ENCODE measurements at places on chromosomes 11 and 22.

DNA sequence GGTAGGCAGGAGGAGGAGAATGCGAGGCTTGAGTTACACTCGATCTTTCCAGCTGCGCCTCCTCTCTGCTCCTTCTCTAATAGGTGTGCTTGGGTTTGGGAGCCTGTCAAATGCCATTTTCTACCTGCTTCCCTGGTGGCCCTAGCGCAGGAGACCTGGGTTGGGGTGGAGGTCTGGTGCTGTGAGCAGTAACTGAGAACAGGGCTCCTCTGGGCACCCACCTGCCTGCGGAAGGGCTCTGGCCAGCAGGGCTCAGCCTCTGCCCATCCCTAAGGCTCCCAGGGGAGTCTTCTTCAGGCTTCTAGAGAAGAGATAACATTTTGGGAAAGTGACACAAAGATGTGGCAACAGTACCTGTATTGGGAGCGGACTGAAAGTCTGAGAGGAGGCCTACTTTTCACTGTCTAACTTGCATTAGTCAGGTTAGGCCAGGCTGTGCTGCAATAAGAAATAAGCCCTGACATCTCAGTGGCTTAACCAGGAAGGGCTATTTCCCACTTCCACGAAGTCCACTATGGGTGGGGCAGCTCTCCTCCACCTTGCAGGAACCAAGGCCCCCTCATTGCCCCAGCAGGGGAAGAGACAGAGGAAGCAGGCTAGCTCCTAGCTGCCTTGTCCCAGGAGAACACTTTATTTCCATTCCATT is 7.7 kb upstream of the LTO1 start:
- DNase-seq = no peak

- no peak for DNase-seq
Measured at GRCh38 chr11:60908803-60909202, 2.4 kb upstream of the PRPF19 start.

- DNase-seq = no peak
Measured at GRCh38 chr22:48755059-48755949, 1072.4 kb downstream of the BRD1 start.

DNA sequence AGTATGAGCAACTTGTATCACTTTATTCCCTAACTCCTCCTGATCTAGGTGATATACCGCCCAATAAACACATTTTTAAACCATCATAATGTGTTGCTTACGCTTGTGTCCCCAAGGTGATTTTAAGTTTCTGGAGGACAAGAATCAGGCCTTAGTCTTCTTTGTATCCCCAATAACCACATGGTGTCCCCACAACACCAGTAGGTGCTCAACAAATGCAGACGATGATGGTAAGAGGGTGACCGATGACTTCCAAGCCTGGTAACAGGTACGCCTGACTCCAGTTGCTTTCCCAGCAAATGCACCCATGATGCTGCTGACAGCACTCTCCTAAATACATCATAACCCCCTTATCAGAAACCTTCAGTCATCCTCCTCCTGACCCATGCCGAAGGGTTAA is 64.2 kb downstream of the EFCAB6 start:
- no peak for DNase-seq

GRCh38 chr22:16987822-16988221 is 20.2 kb downstream of the GAB4 start:
- DNase-seq = no peak

DNA sequence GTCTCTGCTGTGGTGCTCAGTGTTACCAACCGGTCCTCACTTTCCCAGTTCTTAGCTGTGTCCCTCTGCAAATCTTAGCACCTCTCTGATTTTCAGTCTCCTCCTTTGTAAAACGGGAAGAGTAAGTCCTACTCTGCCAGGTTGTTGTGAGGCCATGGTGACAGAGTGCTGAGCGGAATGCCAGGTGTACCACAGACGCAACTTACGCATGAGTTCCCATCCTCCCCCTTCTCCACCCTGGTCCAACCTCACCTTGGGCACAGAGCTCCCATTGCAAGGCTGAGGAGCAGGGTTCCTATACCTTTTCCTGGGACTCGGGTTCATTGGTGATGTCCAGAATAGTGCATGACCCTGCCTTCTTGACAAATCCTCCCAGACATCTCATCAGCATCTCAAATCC is 7.3 kb upstream of the DDB2 start:
- no peak for DNase-seq

DNA sequence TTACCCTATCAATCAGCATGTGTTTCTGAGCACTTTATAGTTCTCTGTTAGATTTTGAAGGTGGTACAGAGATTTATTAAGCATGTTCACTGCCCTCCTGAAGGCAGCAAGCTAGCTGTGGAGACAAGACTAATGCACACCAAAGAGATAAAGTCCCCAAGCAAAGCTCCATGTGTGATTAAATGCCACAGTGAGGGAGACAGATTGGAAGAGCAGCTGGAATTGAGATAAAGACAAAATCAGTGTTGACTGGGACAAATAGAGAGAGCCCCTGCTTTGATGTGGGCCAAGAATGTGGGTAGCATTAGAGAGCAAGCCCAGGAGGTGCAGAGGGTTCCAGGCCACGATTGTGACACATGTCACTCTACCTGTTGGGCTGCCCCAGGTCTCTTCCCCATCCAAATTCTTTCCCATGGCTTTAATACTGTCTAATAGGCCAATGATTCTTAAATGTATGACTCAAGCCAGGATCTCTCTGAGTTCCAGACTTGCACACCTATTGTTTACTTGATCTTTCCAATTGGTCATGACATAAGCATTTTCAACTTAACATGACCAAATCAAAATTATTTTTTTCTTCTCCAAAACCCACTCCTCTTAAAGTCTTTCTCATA is 60.1 kb upstream of the ZC3H12C start:
- no peak for DNase-seq

GRCh38 chr11:47512701-47513100 is 40.2 kb downstream of the CELF1 start:
- no peak for DNase-seq

GRCh38 chr22:35938226-35938625 is 90.4 kb downstream of the RBFOX2 start:
- DNase-seq = no peak

- no peak for DNase-seq
Measured at GRCh38 chr22:24337894-24338645, 67.4 kb downstream of the SPECC1L start.

GRCh38 chr11:115244758-115245157 is 259.5 kb downstream of the CADM1 start:
- no peak for DNase-seq

- DNase-seq = no peak
Measured at GRCh38 chr11:66331542-66332370, 4.5 kb downstream of the RIN1 start.

- DNase-seq = no peak
Measured at GRCh38 chr11:115642660-115643059, 138.4 kb upstream of the CADM1 start.

DNA sequence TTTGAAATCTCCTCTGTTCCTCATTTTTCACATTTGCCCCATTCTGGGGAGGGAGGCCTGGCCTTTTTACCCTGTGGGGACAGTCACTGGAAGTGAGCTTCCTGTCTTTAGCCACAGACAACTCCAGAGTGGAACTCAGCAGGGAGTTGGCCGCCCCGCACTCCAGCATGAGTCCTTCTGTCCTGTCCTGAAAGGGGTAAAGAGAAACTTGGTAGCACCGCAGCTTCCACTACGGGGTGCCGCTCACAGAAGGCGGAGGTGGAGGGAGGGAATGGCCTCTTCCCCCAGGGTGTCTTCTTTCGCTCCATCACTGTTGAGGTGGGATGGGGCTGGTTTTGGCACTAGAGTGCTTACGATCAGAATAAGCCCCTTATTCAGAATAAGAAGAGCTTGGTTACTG is 132.2 kb downstream of the ST3GAL4 start:
- DNase-seq = no peak

GRCh38 chr22:45977551-45978274 is 751 bp upstream of the WNT7B start:
- DNase-seq = no peak

DNA sequence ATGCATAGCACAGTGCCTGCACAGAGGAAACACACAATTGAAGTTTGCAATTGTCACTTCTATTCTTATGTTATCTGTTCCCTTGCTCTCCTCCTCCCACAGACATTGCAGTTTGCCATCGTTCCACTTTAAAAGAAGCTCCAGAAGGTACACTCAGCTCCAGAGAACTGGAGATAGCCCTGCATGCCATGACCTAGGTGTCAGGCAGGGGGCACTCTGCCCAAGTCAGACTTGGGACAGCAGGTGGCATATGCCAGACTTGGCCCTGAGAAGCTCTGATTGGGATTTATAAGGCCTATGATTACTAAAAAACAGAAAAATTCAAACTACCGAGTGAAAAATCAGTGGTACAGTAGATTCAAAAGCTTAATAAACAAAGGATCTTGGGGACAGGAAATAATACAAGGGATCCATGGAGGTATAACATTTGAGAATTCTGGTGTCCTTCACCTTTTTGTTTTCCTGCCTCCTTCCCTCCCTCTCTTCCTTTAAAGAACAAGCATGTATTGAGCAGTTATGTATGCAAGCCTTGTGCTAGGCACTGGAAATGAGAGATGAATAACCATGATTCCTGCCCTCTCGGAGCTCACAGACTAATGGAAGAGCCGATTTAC is 40.0 kb downstream of the TENM4 start:
- DNase-seq = no peak

GRCh38 chr11:67299471-67300191 is 3.7 kb upstream of the SSH3 start:
- DNase-seq = no peak

DNA sequence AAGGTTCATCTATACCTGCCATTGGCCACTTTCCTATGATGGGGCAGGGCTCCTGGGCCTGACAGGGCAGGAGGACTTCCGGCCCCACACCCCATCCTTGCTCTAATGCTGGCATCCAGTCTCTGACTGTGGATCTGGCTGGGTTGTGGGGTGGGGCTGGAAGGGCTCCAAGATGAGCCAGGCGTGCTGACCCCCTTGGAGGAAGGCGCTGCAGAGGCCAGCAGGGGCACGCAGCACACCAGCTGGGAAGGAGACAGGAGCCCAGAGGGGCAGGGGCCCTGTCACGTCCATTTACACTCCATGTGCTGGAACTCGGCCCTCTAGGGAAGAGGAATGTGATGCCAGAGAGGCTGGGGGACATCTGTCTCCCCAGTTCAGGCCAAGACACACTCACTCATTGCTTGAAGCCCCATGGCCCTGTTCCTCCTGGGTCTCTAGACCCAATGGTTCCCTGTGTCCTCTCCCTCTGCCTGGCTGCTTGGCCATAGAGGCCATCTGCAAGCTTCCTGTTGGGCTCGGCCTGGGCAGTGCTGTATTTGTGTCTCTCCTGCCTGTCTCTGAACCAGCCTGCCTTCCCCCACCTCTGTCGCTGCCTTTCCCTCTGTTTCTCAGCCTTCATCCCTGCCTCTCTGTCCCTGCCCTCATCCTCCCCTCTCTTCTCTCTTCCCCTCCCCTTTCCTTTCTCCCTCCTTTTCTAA is 67.5 kb upstream of the NECTIN1 start:
- no peak for DNase-seq

DNA sequence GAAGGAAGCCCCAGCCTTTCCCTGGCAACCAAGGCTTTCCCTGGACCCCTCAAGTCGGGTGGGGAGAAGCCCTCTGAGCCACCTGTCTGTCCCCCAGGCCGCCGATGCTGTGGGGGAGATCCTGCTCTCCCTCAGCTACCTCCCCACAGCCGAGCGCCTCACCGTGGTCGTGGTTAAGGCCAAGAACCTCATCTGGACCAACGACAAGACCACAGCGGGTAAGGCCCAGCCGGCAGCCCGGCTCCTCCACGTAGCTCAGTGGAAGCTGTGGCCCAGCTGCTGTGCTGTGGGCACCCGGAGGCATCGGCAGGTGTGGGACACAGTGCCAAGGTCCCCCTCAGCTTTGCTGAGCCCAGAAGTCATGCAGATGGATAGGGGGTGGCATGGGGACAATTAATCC is 12.2 kb upstream of the RHOD start:
- DNase-seq = no peak

DNA sequence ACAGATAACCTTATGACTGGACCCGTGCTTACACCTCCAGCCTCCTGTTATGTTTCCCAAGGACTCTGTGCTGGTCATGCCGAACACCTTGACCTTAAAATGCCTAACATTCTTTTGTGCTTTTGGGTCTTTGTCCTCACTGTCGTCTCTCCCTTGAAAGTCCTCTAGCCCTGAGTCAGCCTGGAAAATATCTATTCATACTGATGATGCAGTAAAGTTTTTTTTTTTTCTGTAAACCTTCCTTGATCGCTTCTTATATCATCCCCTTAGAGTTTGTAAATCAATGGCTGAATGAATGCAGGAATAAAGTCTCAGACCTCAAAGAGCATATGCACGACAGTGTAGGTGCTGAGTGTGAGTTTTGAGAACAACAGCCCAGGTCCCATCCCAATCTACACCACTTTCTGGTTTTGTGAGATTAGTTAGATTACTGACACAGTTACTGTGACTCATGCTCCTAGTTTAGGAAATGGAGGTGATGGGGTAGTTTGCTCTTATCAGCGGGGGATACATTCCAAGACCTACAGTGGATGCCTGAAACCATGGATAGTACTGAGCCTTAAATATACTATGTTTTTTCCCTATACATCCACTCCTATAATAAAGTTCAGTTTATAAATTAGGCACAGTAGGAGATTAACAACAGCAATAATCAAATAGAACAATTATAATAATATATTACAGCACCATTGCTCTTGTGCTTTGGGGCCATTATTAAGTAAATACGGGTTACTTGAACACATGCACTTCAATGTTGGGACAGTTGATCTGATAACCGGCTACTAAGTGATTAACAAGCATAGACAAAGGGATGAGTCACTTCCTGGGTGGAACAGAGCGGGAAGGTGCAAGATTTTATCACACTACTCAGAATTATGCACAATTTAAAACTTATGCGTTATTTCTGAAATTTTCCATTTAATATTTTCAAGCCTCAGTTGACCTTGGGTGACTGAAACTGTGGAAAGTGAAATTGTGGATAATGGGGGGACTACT is 8.6 kb downstream of the TCN1 start:
- no peak for DNase-seq

DNA sequence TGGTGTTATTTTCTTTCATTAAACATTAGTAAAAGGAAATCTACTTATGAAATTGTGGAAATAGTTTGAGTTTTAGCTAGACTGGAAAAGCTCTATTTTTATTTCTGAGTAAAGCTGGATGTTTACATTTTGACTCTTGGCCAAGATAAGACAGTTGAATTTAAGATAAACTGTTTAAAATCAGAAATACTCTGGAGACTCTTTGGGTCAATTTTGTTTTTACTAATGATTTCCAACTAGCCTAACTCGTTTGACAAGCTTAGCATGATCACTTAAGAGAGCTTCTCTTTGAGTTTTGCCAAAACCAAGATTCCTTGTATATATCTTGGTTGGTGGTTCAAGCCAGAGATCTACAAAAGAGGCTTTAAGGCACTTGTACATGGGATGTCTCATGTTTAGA is 724.8 kb upstream of the LUZP2 start:
- DNase-seq = no peak
